ENCODE measurements at places on chromosomes 1 and 21.

DNA sequence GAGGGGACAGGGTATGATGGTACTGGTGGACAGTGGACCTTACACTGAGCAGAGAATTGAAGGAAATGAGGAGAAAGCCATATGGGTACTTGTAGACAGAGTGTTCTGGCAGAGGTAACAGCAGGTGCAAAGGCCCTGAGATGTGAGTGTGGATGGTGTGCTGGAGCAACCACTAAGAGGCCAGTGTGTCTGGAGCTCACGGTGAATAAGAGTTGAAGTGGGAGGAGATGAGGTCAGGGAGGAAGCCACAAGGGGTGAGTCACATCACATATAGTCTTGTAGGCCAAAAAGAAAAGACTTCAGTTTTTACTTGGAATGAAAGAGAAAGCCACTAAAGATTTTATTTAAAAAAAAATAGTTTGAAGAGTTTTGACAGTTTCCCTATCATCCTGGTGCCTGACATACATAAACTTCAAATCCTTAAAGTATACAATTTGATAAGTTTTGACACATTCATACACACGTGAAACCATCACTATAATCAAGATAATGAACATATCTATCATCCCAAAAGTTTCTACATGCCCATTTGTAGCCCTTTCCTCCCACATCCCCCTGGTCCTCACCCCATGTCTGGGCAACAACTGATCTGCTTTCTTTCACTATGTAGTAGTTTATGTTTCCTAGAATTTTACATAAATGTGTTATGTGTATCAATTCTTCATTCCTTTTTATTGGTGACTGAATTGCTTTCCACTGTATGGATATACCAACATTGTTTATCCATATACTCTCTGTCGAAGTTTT is 148.4 kb downstream of the GPATCH2 start:
- DNase-seq = peak; percentile 80

- DNase-seq = no peak
Observed at GRCh38 chr1:19643121-19643520, 990 bp upstream of the NBL1 start.

- peak; percentile 66 for DNase-seq
Observed at GRCh38 chr1:183652547-183653461, at the start of gene APOBEC4. Gene APOBEC4, minus strand, starts transcription at chr1:183653316. Its CDS starts 4,535 bp downstream, at chr1:183648781.

DNA sequence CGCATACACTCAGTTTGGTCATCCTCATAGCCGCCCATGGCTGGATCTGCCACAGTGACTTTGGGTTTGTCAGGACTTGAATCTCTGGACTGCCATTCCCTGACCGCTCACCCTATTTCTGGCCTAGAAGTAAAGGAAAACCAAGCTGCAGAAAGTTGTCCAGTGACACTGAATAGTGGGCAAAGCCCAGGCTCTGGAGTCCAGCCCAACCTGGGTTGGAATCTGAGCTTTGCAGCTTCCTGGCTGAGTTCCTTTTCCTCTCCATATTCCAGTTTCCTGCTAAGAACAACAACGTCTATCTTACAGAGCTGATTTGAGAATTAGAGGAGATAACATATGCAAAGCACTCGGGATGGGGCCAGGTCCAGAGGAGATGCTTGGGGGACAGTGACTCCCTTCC is 15.6 kb upstream of the EIF4G3 start:
- DNase-seq = no peak

- peak; percentile 20 for DNase-seq
Observed at GRCh38 chr1:184637664-184638240, 116.9 kb downstream of the EDEM3 start.

DNA sequence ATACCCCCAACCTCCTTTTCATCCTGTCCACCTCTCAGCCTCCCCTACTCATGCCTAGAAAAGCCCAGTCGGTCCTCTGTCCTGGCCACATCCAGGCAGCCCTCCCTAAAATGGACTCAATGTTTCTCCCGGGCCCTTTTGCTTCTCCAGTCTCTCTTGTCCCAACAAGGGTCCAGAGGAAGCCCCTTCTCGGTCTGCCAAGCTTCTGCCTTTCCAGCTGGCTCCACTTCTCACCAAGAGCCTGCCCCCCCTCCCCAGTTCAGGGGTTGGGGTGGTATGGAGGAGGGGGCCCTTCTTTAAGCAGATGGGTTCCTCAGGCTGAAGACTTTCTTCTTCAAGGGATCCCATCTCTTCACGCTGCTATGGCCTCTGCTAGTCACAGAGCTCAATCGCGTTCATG is 23.9 kb downstream of the RAB7B start:
- no peak for DNase-seq

- DNase-seq = no peak
Observed at GRCh38 chr1:173164686-173165085, 42.4 kb downstream of the TNFSF4 start.

DNA sequence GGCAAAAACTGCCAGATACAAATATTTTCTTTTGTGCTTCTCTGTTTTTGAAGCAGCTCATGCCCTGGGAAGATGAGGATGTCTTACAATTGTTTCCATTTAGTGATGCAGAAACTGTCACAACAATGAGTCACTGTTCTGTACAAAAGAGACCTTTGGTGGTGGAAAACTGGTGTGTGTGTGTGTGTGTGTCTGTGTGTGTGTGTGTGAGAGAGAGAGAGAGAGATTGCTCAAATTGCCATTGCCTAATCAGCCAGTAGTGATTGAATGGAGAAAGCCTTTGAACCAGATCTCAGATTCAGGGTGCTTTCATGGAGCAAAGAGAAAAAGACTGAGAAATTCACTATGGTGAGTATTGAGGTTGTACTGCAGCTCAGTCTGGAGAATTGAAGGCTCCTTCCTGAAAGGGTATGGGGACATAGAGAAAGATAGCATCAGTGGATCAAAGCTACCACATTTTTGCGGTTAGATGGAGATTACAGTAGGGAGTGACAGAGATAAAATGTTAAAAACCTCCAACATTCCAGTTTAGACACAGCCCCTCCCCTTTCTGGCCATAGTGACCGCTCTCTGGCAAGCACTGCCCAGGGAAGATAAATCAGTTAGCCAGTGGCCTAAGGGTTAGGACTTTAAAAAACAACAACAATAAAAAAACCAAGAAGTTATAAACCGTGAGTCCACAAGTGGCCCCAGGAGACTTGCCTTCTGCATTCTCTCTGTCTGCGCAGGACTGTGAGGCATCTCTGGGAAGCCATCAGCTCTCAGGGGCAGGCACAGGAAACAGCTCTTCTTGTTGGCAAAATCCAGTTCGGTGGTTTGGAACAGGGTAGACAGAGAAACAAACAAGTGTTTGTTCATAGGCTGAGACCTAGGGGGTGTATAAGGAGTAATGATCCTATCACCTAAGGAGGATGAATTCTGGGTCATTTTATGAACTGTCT is 406.5 kb downstream of the DUSP10 start:
- peak; percentile 82 for DNase-seq

DNA sequence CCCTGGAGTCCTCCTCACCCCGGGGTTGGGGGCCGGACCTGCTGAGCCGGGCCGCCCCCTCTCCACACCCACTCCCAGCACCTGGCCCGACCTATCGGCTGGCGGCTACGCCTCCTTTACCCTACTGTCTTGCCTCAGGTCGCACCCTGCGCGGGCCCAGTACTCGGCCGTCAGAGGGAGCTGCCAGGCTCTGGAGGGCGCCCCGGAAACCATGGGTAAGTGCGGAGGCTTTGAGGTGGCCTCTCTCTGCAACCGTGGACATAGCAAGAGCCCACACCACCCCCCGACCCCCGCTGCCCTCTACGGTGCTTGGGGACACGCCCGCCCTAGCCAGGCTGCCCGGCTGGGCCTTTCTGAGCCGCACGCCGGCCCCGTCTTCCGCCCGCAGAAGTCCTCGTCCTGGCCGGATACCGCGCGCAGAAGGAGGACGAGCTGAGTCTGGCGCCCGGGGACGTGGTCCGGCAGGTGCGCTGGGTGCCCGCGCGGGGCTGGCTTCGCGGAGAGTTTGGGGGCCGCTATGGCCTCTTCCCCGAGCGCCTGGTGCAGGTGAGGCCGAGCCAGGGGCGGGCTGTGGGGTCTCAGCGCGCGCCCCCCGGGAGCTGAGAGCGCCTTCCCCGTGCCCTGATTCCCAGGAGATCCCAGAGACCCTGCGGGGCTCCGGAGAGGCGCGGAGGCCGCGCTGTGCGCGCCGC is at the start of gene SH3D21:
TSS of gene SH3D21 (plus strand) at position 159 of the 692 bp plus-strand sequence. CDS start at position 212, 53 bp downstream.
- DNase-seq = no peak

DNA sequence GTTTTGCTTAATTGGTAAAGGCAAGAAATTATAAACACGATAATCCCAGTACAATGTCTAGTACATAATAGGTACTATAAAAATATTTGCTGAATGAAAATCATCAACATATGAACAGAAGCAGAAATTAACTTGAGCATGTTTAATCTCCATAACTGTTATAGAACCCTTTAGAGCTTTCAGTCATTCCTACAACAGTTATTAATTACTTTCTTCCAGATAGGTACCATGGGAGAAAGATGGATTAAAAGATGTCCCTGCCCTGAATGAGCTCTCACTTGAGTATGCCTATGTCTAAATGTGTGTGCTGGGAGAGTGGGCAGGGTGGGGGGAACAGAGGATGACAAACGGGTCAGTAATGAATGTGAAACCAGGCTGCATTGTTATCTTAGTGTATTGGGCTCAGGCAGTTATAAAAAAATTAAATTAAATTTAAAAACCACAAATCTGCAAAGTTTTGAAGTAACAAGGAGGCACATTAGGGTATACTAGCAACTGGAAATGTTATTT is 2.4 kb downstream of the EPS15 start:
- DNase-seq = no peak

DNA sequence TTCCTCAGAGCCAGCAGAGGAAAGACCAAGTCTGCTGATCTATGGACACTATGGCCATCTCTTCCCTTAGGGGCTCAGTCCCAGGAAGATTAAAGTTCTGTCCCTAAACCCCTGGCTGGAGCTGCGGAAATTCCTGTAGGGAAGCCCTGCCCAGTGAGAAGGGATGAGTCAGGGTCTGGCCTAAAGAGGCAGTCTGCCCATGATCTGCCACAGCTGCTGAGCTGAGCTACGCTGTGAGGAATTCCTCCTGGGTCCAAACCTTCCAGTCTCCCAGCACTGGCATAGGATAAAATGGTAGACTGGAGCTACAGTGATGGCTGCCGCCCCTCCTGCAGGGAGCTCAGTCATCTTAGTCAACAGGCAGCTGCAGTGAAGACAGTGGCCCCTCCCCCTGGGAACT is 213.7 kb downstream of the BRINP2 start:
- peak; percentile 0 for DNase-seq

DNA sequence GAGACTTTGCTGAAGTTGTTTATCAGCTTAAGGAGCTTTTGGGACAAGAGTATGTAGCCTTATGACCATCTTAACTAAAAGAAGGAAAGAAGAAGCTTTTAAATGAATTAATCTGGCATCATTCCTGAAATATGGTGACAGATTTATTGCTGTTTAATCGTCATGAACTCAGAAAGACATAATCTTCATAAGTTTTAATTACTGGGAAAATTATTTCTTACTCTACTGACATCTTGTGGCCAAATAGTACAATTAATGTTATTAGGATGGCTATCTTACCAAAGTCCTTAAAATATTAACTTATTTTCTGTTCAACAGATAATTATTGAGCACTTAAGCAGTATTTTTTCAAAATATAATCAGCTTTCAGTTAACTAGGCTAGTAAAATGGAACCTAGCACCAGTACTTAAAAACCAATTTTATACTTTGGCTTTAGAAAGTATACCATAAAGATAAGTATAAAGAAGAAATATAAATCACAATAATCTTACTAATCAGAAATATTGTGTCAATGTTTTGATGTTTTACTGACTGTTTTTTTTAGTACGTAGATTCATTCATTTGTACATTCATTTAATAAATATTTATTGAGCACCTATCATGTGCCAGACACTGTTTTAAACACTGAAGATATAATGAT is 34.7 kb upstream of the GPR25 start:
- peak; percentile 48 for DNase-seq

Measured in fibroblast of pulmonary artery (primary cell).